ENCODE measurements at places on chromosomes 3 and 15.

- DNase-seq = no peak
Observed at GRCh38 chr3:182116386-182116785, 404.7 kb downstream of the SOX2 start.

- DNase-seq = no peak
Observed at GRCh38 chr15:70792171-70792573, 28.8 kb upstream of the UACA start.

- DNase-seq = no peak
Observed at GRCh38 chr3:78406396-78406795, 1361.4 kb downstream of the ROBO1 start.

- DNase-seq = no peak
Observed at GRCh38 chr3:135097276-135097946, 302.4 kb downstream of the EPHB1 start.

DNA sequence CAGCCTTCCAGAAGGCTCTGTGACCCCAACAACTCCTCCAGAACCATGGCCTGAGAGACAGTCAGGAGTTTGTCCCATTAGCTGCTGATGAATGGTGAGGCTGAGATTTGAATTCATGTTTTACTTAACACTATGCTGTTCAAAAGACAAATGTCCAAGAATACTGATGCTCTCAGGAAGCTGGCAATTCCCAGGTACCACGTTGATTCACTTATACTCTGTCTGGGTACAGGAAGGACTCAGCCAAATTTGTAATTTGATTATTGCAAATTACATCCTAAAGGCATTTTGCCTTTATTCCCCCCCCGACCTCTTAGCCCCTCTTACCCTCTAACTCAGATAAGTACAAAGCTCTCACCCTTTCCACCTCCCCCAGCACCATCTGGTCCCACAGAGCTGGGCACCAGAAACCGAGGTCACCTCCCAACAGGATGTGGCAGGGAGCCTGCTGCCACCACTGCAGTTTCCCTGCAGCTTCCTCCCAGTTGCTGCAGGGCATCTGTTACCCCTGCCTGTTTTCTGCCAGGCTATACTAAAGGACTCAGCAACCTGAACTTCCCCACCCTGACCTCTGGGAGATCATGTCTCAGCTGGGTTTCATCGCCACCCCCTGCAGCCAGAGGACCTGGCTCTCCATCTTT is 33.6 kb downstream of the EAF1 start:
- no peak for DNase-seq

GRCh38 chr15:91469632-91470567 is 369.8 kb downstream of the SV2B start:
- DNase-seq = no peak

GRCh38 chr3:126101521-126101982 is 17.6 kb upstream of the SLC41A3 start:
- DNase-seq = no peak

- DNase-seq = no peak
Observed at GRCh38 chr3:123158330-123158729, 43.4 kb upstream of the SEC22A start.

GRCh38 chr15:31338318-31338878 is 11.8 kb downstream of the KLF13 start:
- DNase-seq = no peak

All from COLO829 (cell line).